ENCODE measurements at places on chromosomes 2 and 18.
A peak's percentile ranks its signal among the peaks of the same experiment; 100 is the strongest.

- DNase-seq = no peak
These were observed 8.8 kb downstream of the PDCD1 start for GRCh38 chr2:241849616-241850543.

DNA sequence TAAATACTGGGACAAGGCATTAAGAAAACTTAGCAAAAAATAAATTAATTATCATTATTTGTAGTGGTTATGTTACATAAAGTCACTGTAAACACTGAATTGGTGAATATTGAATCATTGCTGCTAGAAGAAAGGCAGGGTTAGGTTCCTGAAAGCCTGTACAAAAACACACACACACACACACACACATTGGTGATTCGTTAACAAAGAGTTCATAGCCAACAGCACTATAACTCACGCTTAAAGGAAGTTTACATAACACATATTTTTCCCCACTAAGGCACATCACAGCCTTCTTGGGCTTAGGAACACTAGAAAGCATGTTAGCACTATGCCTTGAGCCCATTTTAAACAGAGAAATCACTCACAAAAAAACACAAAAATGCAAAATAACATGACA is 690.0 kb upstream of the PIK3C3 start:
- no peak for DNase-seq

DNA sequence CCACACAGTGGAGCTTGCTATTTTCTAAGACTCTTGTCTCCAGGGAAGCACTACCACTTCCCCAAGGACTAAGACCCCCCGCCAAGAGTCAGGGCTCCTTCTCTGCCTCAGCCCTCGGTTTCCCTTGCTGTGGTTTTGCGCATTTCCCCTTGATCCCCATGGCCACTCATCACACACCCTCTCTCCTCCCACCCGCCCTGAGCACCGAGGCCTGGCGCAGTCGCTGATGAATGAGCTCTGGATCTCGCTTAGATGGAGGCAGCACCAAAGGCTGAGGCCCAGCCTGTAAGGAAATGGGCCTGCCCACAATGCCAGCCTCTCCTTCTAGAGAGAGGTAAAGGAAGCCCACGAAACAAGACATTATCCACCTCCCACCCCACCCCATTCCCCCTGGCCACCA is 96.9 kb downstream of the TNS1 start:
- no peak for DNase-seq

DNA sequence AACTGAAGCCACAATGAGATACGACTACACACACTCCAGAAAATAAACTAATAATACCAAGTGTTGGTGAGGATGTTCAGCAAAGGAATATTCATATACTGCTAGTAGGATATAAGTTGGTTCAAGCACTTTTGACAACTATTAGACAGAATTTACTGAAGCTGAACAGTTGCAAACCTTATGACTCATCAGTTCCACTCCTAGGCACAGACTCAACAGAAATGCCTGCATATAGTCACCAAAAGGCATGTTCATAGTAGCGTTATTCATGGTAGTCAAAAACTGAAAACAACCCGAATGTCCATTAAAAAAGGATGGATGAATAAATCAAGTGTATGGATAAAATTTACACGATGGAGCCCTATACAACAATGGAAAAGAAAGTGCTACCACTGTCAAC is 232.0 kb downstream of the ANAPC1 start:
- no peak for DNase-seq

GRCh38 chr2:106140913-106141312 is 53.2 kb downstream of the UXS1 start:
- no peak for DNase-seq

GRCh38 chr2:173898996-173899395 is 66.2 kb downstream of the SP3 start:
- DNase-seq = no peak

GRCh38 chr18:49685231-49685942 is 123.5 kb downstream of the LIPG start:
- no peak for DNase-seq

DNA sequence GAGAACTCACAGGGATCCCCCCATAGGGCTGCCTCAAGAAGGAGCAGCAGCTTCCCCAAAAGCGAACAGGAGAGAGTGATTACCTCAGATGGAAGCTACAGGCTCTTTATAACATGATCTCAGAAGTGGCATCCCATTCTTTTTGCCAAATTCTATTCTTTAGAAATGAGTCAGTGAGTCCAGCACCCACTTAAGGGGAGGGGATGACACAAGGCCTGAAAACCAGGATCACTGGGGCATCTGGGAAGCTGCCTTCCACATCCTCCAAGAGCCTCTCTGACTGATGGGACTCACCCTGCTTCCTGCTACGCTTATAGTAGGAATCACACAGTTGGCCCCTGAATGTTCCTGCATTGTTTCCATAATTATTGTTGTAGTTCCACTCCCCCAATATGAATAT is 96.5 kb downstream of the MAPK4 start:
- no peak for DNase-seq

GRCh38 chr2:24830351-24830750 is 37.1 kb downstream of the CENPO start:
- DNase-seq = no peak

- DNase-seq = no peak
These were observed 69.6 kb downstream of the PTGR3 start for GRCh38 chr18:75139226-75139911.

DNA sequence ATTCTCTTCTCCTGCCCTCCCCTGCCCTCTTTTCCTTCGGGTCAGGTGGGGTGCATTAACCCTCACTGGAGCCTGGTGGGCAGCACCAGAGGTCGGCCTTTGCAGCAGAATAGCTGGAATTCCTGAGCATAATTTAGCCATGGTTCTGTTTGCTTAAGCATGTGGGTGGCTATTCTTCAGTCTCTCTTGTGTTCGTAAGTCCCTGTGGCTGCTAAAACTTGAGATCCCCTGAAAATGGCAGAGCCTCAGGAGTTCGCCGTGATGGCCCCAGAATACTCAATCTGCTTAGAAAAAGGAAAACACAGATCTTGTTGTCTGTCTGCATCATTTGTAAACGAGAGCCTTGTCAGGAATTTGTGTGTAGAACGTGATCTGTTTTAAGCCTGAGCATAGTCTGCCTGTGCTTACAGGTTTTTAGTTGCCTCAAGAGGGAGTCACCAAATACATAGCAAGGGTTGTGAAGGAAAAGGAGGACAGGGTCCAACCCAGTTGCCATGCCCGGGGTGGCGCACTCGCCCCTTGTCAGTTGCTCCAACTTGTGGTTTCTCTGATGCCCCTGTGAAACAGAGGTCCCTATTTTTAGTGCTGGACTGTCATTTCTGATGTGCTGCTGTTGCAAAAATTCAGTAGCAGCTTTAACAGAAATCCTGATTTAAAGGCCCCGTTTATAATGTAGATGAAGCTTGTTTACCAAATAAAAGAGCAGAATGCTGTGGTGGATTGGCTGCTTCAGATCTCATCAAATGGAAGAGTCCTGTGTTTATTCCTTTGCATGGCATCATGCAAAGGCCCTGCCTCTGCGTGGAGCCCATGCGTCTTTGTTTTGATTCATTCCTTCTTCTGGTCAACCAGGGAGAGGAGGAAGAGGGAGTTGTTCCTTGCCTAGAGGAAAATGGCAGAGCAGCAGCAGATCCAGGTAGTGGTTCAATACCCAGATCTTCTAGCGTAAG is 74.8 kb downstream of the WDSUB1 start:
- DNase-seq = no peak

DNA sequence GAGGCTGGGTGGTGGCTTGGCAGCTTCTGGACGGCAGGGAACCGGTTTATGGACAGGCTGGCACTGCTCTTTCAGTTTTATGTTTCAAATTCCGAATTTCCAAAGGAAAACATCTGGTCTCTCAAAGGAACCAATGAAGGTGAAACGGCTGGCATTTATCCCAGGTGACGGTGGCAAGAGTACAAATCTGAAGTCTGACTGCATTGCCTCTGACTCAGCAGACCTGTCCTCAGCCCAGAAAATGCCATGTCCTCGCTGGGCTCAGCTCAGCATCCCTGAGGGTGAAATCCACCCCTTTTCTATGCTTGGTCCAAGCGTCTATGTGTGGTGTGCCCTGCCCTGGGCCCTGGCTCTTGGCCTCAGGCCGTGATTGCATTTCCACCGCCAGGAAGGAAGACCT is 38.1 kb downstream of the NAPG start:
- DNase-seq = peak; percentile 30

DNA sequence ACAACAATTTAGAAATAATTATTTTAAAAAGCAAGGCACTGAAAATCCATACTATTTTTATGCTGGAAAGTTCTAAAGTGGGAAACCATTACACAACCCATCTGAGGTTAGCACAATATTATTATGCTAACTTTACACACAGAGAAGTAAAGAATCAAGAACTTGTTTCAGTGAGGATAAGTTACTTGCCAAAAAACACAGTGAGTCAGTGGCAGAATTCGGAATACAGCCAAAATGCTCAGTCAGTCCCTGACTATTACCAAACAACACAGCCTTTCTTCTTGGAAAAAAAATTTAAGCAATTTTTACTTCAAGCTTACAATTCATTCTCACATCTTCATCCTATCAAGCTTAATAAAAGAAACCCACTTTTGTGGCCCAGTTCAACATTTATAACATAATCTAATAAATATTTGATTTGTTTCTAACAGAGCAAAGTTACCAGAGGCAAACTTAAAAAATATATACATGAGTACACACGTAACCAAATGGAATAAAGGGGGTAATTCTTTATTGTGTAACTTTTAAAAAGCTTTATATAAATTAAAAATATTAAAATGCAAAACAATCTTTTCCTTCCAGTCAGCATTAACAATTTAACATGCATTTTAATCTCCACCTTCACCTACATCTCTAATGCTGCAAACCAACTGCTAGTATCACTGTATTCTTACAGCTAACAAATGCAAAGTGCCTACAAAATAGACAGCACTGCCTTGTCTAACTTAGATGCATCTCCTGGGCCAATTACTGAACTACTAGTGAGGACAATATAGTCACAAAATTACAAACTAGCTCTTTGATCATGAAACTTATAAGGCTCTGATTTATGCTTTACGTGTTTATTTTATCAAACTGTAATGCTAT is 55.2 kb downstream of the CCDC88A start:
- DNase-seq = peak; percentile 98

DNA sequence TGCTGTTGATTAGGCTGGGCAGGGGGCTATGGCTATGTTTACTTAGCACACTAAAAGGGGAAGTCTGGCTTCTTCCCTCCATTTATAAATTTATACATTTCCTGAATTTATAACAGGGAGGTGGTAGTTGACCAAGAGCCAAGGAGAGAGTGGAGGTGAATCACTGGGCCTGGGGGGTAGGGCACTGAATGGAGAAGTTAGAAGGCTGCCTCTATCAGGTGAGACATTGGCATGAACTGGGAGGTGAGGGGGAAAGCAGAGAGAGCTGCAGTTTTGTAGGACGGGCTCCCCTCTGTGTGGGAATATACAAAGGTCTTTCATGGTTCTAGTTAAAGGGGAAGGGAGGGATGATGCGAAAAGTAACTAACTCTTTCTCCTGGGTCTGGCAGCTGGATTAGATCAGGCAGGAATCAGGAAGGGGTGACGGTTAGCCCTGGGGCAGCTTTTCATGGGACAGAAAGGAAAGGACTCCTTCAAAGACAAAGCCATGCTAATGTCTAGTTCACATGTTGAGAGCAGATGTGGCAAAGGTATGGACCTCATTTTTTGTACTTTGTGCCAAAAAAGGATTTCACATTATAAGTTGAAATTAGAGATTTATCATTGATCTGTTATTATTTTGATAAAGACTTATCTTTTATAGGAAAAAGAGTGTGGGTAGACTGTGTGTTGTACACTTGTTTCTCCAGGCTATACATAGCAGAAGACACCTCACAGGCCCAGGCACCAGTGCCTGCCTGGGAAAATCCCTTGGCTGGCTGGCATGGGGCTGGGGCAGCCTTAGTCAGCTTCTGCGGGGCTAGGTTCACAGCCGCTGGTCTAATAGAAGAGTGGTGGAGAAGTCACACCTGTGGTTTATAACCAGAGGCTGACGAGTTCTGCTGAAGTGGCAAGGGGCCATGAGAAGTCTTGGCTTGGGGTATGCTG is 158.7 kb downstream of the CLIP4 start:
- no peak for DNase-seq

- peak; percentile 53 for DNase-seq
These were observed at the start of gene TGFBRAP1 for GRCh38 chr2:105329561-105330495. TSS of gene TGFBRAP1 (minus strand) at chr2:105329735. CDS start at chr2:105308301, 21,434 bp downstream.

GRCh38 chr2:241565411-241565810 is 6.9 kb downstream of the BOK start:
- no peak for DNase-seq

DNA sequence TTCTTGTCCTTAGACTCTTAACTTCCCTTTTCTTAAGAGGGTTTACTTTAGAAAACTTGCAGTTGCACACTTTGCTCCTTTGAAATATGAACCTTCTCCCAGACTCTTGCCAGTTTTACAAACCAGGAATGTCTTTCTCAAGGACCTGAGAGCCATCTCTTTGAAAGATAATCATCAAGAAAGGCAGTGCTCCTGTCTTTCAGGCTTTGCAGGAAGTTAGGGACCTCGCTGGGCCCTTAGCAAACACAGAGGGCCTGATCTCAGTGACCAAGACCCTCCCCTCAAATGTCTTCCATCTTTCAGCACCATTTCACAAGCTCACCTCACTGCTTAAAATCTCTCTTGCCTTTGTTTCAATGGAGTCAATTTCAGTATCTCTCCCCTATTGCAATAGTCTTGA is 32.0 kb upstream of the NYAP2 start:
- DNase-seq = no peak

DNA sequence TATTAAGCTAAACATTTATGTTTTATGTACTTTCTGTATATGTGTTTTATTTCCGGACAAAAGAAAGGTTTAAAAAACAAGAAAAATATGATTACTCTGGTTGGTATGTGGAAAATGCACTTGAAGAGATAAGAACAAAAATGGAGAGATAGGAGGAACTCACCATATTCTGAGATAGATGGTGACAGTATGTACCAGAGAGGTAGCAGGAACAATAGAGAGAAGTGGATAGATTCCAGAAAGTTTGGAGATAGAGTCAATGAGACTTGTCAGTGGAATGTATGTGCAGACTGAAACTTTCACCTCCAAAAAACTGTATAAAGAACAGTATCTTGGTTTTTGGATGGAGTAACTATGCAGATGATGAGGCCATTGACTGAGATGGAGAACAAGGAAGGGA is 105.6 kb upstream of the FSHR start:
- no peak for DNase-seq

DNA sequence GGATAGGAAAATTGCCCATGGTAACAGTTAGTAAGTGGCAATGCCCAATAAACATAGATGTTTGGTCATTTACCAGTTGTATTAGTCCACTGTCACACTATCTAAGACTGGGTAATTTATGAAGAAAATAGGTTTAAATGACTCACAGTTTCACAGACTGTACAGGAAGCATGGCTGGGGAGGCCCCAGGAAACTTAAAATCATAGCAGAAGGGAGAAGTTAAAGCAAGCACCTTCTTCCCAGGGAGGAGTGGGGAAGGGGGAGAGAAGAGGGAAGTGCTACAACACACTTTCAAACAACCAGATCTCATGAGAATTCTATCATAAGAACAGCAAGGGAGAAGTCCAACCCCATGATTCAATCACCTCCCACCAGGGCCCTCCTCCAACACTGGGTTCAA is 23.4 kb downstream of the NR4A2 start:
- DNase-seq = no peak

GRCh38 chr2:26619521-26619951 is 21.6 kb downstream of the CIB4 start:
- DNase-seq = no peak

GRCh38 chr18:50880119-50880465 is 1.2 kb downstream of the ME2 start:
- no peak for DNase-seq
